ENCODE measurements at places on chromosomes 4 and X. TPM values are rescaled to one million over a fixed set of nuclear protein-coding genes. Genes with fewer than 3 reads are reported as not detected.

- no peak for DNase-seq
Measured at GRCh38 chr4:121973816-121974215, 22.0 kb upstream of the TRPC3 start.

GRCh38 chrX:155966876-155967275, 30.6 kb upstream of the IL9R start:
- DNase-seq, result no peak

- peak; percentile 12 for DNase-seq
Measured at GRCh38 chrX:42746606-42747005, 31.4 kb downstream of the PPP1R2C start.

DNA sequence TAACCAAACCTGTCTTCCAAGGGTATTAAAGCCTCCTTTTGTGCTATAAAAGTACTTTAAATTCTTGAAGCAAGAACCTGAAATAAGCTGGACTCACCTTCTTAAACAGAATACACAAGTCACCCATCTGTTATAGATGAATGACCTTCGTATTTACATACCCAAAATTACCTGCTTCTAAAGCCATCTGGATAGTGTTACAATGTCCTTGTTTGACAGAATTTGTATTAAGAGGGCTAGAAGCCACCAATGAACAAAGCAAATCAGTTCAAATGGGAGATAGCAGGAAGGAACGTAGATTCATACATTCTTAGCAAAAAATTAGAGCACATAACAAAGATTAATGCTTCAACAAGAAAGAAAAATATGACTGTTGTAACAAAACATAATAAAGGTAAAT, 33.7 kb upstream of the CCSER1 start:
- DNase-seq, result no peak

GRCh38 chr4:99648321-99648720, 9.3 kb downstream of the C4orf54 start:
- DNase-seq, result no peak

DNA sequence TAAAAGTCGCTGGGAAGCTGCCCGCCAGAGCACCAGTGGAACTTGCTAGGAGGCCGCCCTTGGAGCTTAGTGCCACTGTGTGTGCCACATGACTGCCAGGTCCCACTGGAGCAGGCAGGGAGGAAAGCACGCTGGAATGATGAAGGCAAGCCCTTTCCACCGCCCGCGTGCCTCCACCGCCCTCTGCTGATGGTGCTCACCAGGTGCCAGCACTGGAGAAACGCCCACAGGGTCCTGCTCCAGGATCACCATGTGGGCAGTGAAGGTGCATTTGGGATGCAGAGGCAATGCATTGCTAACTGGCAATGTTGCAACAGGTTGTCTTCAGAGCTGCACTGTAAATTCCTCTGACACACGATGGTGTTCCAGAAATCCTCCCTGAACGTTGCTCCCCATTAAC, 76.3 kb downstream of the SHROOM2 start:
- DNase-seq, result no peak

GRCh38 chr4:13298655-13299054, 185.5 kb downstream of the RAB28 start:
- DNase-seq, result peak; percentile 44

DNA sequence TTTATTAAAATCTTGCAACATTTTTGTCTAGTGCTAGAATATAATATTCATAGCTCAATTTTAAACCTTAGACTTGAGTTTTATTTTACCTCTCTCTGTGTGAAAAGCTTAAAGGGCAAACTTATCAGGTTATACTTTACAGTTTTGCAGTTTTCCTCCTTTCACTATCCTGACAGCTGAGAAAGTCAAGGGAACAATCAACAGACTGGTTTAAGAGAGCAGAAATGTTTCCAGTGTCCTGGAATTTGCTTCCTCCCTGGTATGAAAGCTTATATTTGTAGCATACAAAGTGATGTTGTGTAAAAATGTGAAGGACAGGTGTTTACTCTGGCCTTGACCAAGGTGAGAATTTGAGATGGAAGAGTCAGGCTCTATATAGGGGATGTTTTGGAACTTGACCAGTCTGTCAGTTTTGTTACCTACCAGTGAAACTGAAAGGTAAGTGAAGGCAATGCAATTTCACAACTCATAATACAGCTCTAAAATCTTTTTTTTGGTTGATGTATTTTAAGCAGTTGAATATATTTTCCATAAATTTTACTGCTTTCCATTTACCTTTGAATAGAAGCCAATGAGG, 64.6 kb downstream of the FHIP1A start:
- DNase-seq, result no peak

DNA sequence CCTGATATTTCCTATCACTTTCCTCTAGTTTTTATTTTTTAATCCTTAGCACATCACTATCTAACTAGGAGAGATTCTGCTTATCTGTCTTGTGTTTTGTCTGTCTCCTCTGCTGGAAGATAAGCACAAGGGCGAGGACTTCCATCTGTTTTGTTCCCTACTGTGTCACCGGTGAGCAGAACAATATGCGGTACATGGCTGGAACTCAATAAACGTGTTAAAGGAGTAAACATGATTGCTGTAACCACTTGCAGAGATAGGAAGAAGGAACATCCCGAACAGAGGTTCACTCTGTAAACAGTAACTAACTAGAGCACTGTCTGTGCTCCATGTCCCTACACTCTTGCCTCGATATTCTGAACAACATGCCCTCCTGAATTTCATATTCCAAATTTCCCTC, 5.2 kb downstream of the HS3ST1 start:
- no peak for DNase-seq

DNA sequence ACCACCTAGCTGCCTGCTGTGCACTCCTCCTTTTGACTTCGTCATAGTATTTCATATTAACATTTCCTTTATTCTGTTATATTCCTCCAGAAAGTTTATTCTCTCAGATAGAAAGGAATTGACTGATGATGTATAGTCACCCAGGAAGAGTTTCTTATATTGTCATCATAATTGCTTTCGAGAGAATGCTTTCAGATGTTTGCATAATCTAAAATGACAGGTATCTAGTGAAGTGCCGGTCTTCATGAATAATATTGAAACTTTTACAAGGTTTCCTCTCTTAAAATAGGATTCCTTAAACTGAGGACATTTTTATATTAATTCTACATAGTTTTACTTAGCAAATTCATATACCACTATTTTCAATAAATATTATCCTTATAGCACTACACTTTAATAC, 10.1 kb downstream of the SEC24D start:
- no peak for DNase-seq

GRCh38 chr4:89468602-89469001, 161.0 kb upstream of the GPRIN3 start:
- DNase-seq, result no peak

DNA sequence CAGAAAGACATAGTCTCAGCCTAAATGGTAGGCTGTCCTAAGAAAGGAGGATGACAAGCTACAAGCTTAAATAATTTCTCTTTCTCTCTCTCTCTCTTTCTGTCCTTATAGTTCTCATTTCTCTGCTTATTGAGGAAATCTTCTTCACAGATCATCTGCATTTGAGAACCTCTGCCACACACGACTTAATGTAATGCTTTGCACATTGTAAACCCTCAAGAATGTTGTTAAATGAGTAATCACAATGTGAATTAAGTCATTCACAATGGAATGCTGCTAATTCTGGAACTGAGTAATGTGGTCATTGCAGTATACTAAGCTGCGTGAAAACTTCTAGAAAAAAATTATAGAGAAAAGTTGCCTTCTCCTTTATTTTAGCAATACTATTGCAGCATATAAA, 508.9 kb upstream of the FTHL17 start:
- no peak for DNase-seq

- no peak for DNase-seq
Measured at GRCh38 chr4:112167794-112168193, 22.5 kb downstream of the FAM241A start.

GRCh38 chrX:40172401-40173142, 74.8 kb upstream of the BCOR start:
- peak; percentile 53 for DNase-seq

- no peak for DNase-seq
Measured at GRCh38 chrX:39946822-39947221, 150.9 kb downstream of the BCOR start.

DNA sequence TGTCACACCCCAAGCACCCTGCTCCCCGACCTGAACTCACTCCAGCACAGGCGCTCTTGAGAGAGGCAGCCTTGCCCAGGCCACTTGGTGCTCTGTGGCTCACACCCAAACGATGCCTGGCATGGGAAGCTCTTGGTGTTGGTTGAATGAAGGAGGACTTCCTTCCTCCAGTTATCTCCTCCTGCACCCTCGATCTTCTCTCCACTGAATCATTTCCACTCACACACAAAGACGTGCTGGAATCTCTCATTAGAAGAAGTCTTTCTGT, 90.5 kb upstream of the TRIM2 start:
- no peak for DNase-seq

- DNase-seq, result no peak
Measured at GRCh38 chr4:74830928-74831327, 36.6 kb upstream of the BTC start.

Gene F8A1
- total RNA-seq, result 31.7 TPM

Gene RAB40AL
- total RNA-seq, result 0.63 TPM

Gene FAT4
- 16.7 TPM for total RNA-seq

Gene EGF
- 1.6 TPM for total RNA-seq

Gene SLC4A4
- 225 TPM for total RNA-seq

Gene NCBP2L
- not detected for total RNA-seq

Gene MUC7
- total RNA-seq, result not detected

Gene ADD1
- total RNA-seq, result 346 TPM

Gene PRR32
- total RNA-seq, result not detected

Gene TRO
- 11.1 TPM for total RNA-seq

Data from mucosa of gallbladder (tissue), 1 donor.